ENCODE measurements at places on chromosomes 3 and 15.
A peak's percentile ranks its signal among the peaks of the same experiment; 100 is the strongest.

DNA sequence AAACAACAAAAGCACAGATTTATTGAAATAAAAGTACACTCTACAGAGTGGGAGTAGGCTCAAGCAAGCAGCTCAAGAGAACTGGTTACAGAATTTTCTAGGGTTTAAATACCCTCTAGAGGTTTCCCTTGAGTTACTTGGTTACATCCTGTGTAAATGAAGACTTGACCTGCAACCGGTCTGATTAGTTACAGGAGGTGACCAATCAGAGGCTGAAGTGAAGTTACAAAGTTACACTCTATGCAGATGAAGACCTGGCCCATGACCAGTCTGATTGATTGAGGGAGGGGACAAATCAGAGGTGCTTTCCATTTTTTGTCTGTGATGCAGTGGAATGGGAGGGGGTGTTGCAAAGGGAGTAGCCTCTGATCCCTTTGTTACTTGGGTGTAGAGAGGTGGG lies 723.4 kb downstream of the ZPLD1 start:
- DNase-seq, result no peak

- DNase-seq, result peak; percentile 31
Measured at GRCh38 chr15:71448688-71449114, 333.4 kb downstream of the THSD4 start.

- no peak for DNase-seq
Measured at GRCh38 chr3:4773583-4773982, 205.7 kb upstream of the BHLHE40 start.

GRCh38 chr3:71659864-71660591 lies 65.2 kb downstream of the EIF4E3 start:
- no peak for DNase-seq

DNA sequence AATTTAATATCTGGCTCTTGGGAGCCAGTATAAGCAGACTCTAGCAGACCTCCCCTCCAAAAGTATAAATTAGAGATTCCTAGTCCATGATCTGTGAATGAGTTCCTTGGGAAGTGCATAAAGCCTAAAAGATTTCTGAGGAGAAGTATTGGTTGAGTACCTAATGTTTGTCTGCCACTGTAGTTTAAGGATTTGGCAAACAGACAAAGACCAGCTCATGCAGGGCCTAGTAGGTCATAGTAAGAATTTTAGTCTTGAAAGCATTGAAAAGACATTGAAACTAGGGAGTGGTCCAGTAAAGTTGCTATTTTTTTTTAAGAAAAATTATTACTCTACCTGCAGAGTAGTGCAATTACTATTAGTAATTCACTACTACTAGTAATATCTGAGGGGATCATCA lies 67.5 kb downstream of the SPRED1 start:
- no peak for DNase-seq

GRCh38 chr3:33629219-33629618 lies 88.8 kb downstream of the CLASP2 start:
- no peak for DNase-seq

- DNase-seq, result no peak
Measured at GRCh38 chr3:184620475-184621119, 59.0 kb downstream of the EPHB3 start.

DNA sequence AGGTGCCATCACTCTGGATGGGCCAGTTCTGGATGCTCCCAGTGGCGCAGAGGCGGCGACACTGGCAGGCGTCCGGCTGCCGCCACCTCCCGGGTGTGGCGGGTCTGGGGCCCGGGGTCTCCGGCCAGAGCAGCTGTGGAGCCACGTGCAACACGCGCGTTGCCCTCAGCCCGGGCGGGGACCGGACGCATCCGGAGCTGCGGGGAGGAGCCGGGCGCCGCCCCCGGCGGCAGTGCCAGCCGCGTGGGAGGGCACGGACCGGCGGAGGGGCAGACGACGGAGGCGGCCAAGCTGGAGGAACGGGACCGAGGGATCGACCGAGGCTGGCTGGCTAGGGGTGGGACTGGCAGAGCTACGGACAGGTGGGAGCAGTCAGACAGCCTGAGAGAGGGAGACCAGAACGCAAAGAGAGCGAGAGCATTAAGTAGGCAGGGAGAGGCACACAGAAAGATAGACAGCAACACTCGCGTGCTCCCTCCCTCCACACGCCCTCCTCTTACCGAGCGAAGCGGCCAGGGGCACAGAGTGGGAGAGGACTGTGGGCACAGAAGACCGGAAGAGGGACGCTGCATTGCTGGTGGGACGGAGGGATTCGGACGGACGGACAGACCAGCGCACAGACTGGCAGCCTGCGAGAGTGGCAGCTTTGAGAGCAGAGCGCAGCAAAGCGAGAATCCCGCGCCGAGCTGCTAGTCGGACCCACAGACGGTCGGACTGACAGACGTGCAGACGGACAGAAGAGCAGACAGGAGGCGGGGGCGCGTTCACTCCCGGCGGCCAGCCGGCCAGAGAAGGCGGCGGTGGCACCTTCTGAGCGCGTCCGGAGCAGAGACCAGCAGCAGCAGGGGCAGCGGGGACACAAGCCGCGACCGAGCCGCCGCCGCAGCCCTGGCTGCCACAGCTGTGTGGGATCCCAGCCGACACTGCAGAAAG lies at the start of gene ARPP21:
ARPP21 (plus strand) TSS at position 272 of the 933 bp plus-strand sequence. CDS start 42,227 bp downstream, outside the sequence.
- DNase-seq, result no peak

Data from NCI-H748 treated with DMSO at 0.1 percent for 48 hours (cell line).